ENCODE measurements at places on chromosomes 7 and 10. TPM values are rescaled to one million over a fixed set of nuclear protein-coding genes. Genes with fewer than 3 reads are reported as not detected.

Gene CRPPA
- total RNA-seq = 1.2 TPM

Gene CNPY1
- total RNA-seq = not detected

Gene OR2A1
- not detected for total RNA-seq

Gene SLC39A12
- not detected for total RNA-seq

Gene SAP25
- total RNA-seq = 21.4 TPM

Gene UCMA
- not detected for total RNA-seq

Gene MINDY4
- total RNA-seq = 1.2 TPM

Gene SORCS1
- total RNA-seq = not detected

Gene WNT8B
- 0.27 TPM for total RNA-seq
